ENCODE measurements at places on chromosomes 13 and 19. TPM values are rescaled to one million over a fixed set of nuclear protein-coding genes. Genes with fewer than 3 reads are reported as not detected.

FAM216B gene
- polyA plus RNA-seq, result not detected

GPC5 gene
- polyA plus RNA-seq, result 6.8 TPM

TEX26 gene
- not detected for polyA plus RNA-seq

PRKD2 gene
- polyA plus RNA-seq, result 26.7 TPM

GDF15 gene
- polyA plus RNA-seq, result 154 TPM

PSG11 gene
- not detected for polyA plus RNA-seq

ATP1A3 gene
- polyA plus RNA-seq, result not detected

CGB8 gene
- polyA plus RNA-seq, result not detected

CPB2 gene
- polyA plus RNA-seq, result not detected

LIM2 gene
- polyA plus RNA-seq, result not detected

PLVAP gene
- 148 TPM for polyA plus RNA-seq

SLC10A2 gene
- 4.5 TPM for polyA plus RNA-seq

HPN gene
- polyA plus RNA-seq, result 331 TPM

ZNF677 gene
- 6.5 TPM for polyA plus RNA-seq

CYP4F22 gene
- not detected for polyA plus RNA-seq

EDDM13 gene
- 1.6 TPM for polyA plus RNA-seq

PLPPR2 gene
- polyA plus RNA-seq, result 11.7 TPM

ACP5 gene
- 93.3 TPM for polyA plus RNA-seq

CAMSAP3 gene
- 19.3 TPM for polyA plus RNA-seq

TSSK6 gene
- polyA plus RNA-seq, result 1.4 TPM

CCL25 gene
- polyA plus RNA-seq, result not detected

KLK4 gene
- 1.2 TPM for polyA plus RNA-seq

ZNF763 gene
- 4.6 TPM for polyA plus RNA-seq

APOC4 gene
- not detected for polyA plus RNA-seq

CD209 gene
- polyA plus RNA-seq, result 1.2 TPM

DNASE2 gene
- 50.9 TPM for polyA plus RNA-seq

FSD1 gene
- 1.1 TPM for polyA plus RNA-seq

DHDH gene
- 26.3 TPM for polyA plus RNA-seq

IGFL2 gene
- not detected for polyA plus RNA-seq

CADM4 gene
- polyA plus RNA-seq, result 47.0 TPM

FARP1 gene
- polyA plus RNA-seq, result 123 TPM

GARIN5A gene
- polyA plus RNA-seq, result 9.0 TPM

NALCN gene
- 0.43 TPM for polyA plus RNA-seq

ENOX1 gene
- polyA plus RNA-seq, result 6.8 TPM

GJB2 gene
- 13.1 TPM for polyA plus RNA-seq

LGALS4 gene
- 1.2 TPM for polyA plus RNA-seq

ZNF274 gene
- polyA plus RNA-seq, result 10.9 TPM

KLK2 gene
- polyA plus RNA-seq, result not detected

RNF17 gene
- polyA plus RNA-seq, result not detected

RGCC gene
- polyA plus RNA-seq, result 40.9 TPM

AMER2 gene
- polyA plus RNA-seq, result not detected

APC2 gene
- polyA plus RNA-seq, result not detected

LILRB1 gene
- polyA plus RNA-seq, result 0.41 TPM

RGL3 gene
- polyA plus RNA-seq, result 56.9 TPM

EBI3 gene
- polyA plus RNA-seq, result 1.5 TPM

ATP4A gene
- polyA plus RNA-seq, result not detected

PABPC3 gene
- not detected for polyA plus RNA-seq

DZIP1 gene
- polyA plus RNA-seq, result 26.7 TPM

POLRMT gene
- polyA plus RNA-seq, result 117 TPM
